Ascending aorta (tissue), 2 donors: ENCODE measurements at places on chromosomes 7 and 10.

DNA sequence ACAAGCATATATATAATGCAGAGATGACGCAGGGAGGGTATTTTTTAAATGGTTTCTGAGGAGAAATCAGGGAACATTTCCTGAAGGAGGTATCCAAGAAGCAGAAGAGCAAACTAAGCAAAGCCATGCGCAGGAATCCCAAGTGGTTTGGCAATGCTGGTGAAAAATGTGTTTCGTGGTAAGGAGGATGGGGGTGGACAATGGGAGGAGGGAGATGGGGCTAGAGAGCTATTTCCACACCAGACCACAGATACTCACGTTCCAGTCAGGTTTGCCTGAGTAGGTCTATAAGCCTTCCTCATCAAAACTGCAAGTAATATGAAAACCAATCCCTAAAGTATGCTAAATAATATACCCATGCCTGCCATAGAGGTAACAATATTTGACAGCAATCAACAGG, 223.7 kb upstream of the MKLN1 start:
- no peak for DNase-seq

GRCh38 chr10:68666280-68666760, 54.7 kb upstream of the CCAR1 start:
- DNase-seq, result no peak

DNA sequence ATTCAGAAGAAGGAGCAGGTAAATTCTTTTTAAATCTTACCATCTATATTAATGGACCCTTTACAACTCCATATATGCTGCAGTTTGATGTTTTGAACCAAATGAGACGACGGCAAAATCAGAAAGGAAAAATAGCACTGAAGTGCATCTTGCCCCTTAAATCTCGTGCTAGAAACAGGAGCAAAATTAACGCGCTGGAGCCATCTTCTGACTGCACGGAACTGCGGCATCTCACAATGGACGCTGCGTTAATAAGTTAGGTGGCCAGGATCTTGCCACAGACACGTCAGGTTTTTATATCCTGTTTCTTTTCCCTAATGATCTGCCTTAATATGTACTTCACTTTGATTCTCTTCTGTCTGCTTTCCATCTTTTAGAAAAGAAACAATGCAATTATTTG, 354.5 kb downstream of the TFEC start:
- DNase-seq, result no peak

GRCh38 chr10:98332623-98333269, 64.8 kb upstream of the LOXL4 start:
- no peak for DNase-seq
